Non-pigmented ciliary epithelial cell (primary cell): ENCODE measurements at places on chromosomes 12 and 14.
A peak's percentile ranks its signal among the peaks of the same experiment; 100 is the strongest.

DNA sequence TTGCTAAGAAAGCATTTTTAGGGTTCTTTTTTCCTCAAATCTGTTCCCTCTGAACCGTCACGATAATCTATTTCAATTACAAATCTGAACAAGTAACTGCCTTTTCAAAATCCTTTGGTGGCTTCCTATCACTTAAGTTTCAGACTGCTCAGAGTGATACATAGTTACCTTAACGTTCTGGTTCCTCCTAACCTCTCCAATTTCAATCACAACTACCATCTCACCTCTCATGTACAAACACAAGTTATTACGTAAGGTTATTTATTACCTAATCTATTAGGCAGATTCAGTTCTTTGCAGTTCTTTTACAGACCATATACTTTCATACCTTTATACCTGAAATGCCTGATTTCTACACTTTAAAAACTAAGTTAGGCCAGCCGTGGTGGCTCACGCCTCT is 12.1 kb downstream of the RNF212B start:
- no peak for DNase-seq

- DNase-seq = no peak
Measured at GRCh38 chr12:105466901-105467598, 136.6 kb downstream of the C12orf75 start.

GRCh38 chr12:121170611-121171260 is 38.1 kb downstream of the P2RX7 start:
- DNase-seq = no peak

GRCh38 chr14:65879248-65880009 is 466.9 kb downstream of the FUT8 start:
- peak; percentile 35 for DNase-seq

GRCh38 chr12:58925751-58926150 is 5.4 kb upstream of the LRIG3 start:
- no peak for DNase-seq

- DNase-seq = no peak
Measured at GRCh38 chr12:44863867-44864266, 12.2 kb downstream of the NELL2 start.

DNA sequence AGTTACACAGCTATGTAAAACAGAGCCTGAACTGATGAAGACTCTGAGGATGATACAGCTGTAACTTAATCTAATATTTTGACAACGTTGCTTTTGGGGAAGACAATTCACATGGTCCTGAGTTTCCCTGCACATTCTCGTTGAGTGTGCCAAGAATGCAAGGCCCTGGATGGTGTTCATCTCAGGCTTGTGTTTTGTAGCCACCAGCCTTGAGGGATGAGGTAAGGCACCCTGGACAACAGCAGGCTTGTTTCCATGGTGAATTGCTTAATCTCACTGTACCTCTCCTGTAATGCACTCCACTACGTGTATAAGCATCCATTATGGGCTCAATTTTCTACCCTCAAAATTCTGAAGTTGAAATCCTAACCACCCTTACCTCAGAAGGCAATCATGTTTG is 2.1 kb downstream of the CATSPERB start:
- DNase-seq = no peak

GRCh38 chr14:28142400-28143015 is 624.1 kb upstream of the FOXG1 start:
- DNase-seq = peak; percentile 4

- DNase-seq = no peak
Measured at GRCh38 chr12:51661836-51662235, 70.8 kb downstream of the SCN8A start.

DNA sequence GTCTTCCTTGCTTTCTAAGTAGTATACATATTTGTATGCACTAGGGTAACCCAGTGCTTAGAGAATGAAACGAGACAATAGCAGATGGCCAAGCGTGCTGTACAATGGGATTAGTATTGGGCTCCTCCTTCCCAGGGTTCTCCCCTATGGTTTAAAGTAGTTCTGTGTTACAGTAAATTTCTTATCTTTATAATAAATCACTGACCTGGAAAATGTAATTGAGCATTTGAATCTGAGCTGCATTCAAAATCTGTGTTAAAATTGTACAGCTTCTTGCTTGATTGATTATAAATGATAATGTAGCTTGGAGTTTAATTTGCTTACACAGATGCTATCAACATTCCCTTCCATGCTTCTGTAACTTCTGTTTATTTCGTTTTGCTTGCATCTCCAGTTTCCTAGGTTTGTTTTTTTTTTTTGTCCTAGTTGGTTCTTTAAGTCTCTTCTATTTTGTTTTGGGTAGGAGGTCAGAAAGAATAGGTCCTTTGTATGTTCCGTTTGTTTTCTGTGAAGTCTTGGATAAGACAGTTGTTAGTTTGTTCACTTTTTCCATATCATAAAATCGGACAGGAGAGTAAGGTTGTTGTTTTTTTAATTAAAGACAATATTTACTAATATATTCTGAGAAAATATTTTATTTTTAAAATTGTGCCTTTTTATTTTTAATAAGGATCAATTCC is 171.2 kb downstream of the ERC1 start:
- no peak for DNase-seq

DNA sequence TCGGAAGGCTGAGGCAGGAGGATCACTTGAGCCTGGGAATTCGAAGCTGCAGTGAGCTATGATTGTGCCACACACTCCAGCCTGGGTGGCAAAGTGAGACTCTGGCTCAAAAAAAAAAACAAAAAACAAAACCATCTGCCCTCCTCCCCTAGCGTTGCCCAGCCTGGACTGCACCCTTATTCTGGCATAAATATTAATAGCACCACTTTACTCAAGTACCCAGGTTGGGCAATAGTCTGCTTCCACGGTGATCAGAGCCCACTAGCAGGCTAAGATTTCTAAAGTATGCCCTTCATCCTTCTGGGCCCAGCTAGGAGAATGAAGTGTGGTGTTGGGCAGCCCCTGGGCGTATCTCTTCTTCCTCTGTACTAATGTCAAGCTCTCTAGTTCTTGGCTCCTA is 33.3 kb downstream of the KCTD10 start:
- DNase-seq = no peak

GRCh38 chr14:23545740-23546365 is 5.7 kb downstream of the ZFHX2 start:
- no peak for DNase-seq

DNA sequence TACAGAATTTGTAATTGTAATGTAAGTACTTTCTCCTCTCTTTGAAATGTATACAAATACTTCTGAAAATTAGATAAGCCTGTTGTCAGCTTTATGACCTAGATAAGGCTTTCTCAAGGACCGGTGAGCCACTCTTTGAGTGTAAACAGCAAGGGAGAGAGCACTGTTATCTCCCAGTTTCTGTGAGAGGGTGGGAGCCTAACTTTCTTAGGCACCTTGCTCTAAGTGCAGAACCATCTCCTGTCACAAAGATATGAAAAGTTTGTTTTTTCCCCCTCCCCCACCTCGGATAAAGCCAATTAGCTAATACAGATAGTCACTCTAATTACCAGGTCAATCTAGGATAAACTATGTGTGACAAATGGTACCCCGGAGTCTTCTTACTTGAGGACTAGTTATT is 35.8 kb downstream of the CAPS2 start:
- no peak for DNase-seq

- no peak for DNase-seq
Measured at GRCh38 chr12:40099423-40099853, 6.4 kb downstream of the SLC2A13 start.

- no peak for DNase-seq
Measured at GRCh38 chr14:102496331-102496691, 13.3 kb downstream of the ANKRD9 start.

- DNase-seq = peak; percentile 85
Measured at GRCh38 chr14:92729634-92730358, 18.6 kb downstream of the LGMN start.

GRCh38 chr12:129200576-129200975 is 347.3 kb downstream of the GLT1D1 start:
- DNase-seq = no peak

- DNase-seq = no peak
Measured at GRCh38 chr12:68391937-68392336, 59.8 kb upstream of the MDM1 start.

DNA sequence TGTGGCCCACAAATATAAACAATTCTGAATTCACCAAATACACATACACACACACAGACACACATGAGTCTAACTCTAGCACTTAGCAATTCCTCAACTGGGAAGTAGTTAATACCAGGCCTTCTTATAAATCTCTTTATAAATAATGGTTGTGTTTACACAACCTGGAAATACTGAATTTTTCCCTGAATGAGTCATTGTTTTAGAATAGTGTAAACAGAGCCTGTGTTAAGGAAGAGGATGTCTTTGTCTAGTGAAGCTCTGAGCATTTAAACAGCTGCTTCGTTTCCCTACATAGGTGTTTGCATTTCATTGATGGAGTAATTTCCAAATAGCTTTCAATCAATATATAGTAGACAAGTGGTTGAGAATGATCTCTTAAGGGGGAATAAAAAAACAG is 218.8 kb downstream of the BTG1 start:
- DNase-seq = peak; percentile 48

DNA sequence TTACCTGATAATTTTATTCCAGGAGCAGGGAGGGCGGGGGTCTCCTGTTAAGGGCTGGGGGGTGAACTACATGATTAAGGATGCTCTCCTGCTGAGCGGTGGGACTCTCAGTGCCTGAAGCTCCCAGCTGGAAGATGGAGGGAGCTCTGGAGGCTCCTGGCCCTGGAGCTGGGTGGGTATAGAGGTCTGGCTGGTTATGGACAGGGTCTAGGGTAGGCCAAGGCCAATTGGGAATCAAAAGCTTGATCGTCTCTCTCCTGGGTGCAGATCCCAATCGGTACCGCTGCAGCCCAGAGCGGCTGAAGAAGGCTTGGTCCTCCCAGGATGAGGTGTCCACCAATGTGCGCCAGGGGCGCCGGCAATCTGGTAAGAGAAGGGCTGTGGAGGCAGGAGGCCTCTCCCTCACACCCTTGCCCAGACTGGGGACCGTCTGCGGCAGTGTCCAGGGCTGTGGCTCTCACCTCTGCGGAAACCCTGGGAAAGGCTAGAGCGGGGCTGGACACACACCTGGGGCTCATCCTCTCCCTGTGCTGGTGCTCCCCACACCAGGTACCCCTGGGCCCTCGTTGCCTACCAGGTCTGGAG is 28.4 kb downstream of the PLEKHG3 start:
- DNase-seq = no peak

DNA sequence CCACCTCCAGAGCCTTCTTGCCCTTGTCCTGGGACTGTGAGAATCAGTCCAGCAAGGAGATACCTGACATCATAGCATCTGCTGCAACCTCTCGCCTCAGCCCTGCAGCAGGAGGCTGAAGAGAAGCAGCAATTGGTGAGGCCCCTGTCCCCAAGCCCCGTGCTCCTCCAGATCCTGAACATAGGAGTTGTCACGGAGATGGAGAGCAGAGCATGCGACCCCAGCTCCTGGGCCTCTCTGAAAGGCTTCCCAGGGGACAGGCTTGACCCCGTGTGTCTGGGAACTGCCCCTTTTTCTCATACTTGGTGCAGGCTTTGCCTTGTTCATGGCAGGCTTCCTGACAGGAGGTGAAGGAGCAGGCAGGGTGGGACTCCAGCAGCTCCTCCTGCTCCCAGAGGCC is 127.7 kb upstream of the PZP start:
- DNase-seq = no peak

- DNase-seq = no peak
Measured at GRCh38 chr12:76399040-76399439, 50.8 kb upstream of the BBS10 start.

DNA sequence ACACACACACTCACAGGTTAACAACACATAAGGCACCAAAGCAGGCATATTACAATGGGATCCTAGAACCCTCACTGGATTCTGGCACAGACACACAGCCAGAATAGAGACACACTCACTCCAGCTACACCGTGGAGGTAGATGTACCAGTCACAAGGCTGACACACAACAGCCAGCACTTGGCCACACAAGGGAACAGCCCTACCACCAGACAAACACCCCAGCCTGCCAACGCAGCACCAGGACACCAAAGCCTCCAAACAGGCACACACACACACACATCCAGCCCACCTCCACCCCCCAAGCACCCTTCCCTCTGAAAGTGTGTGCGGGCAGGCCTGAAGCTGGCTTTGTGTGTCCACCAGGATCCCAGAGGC is 10.9 kb upstream of the ITGB7 start:
- no peak for DNase-seq

GRCh38 chr14:23728791-23729190 is 92.6 kb downstream of the DHRS2 start:
- DNase-seq = no peak

- DNase-seq = no peak
Measured at GRCh38 chr12:53221203-53222080, 10.6 kb downstream of the RARG start.

GRCh38 chr12:130086248-130086647 is 76.0 kb upstream of the FZD10 start:
- DNase-seq = no peak

DNA sequence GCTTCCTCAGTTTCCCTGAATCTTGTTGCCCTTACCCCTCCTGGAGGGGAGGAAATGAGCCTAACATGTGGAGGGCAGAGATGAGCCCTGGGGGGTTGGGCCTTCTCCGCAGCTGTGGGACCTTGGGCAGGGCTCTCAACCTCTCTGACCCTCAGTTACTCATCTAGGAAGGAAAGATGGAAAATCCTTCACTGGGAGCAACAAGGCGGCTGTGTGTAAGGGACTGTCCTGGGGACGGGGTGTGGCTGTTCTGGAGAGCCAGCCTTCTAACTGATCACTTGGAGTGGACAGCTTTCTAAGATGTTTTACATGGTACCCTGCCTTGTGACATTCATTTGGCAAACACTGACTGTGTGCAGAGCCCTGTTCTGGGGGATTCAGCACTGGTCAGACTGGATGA is 14.7 kb downstream of the BEGAIN start:
- no peak for DNase-seq

DNA sequence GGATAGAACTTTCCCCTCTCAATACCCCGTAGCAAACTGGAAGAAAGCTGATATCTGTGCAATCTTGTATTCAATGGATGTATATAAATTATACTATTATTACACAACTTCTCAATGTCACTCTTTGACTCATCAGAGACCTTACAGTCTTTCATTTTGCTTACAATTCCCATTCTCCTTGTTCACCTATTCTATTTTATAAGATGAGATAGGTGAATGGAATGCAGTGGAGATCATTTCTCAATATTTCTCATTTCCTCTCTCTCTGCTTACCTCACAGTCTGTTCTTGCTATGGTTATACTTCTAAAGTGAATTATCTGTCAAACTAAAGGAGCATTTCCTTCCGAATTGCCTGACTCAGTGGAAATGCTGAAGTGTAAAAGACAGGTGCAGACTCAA is 14.9 kb downstream of the FOXA1 start:
- no peak for DNase-seq

DNA sequence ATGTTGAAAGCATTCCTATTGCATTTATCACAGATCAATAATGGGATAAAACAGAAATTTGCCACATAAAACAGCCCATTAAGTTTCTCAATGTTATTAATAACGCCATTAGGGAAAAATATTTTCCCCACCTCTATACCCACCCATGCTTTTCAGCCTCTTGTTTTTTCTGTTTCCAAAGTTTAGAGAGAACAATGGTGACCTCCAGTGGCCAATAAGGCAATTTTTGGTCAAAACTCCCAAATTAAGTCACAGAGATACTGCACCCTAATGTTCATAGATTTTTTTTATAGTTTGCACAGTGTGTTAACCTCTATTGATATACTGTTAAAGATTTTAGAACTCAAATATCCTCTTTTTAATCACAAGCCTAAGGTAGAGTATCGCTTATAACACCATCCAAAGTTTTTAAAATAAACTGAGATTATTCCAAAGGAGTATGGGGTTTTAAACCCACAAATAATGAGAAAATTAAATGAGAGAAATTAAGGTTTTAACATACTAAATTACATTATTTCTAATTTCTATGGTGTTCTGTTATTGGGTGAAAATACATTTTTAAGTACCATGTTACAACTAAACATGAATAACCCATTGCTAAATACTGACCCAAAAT is 184.7 kb upstream of the DCN start:
- no peak for DNase-seq
